ENCODE measurements at places on chromosomes 4 and X.

- DNase-seq = no peak
Measured at GRCh38 chr4:19317377-19317776, 934.3 kb upstream of the SLIT2 start.

GRCh38 chrX:46953137-46953527, 40.9 kb downstream of the JADE3 start:
- DNase-seq = no peak

- no peak for DNase-seq
Measured at GRCh38 chr4:7160951-7161440, 31.3 kb upstream of the SORCS2 start.

DNA sequence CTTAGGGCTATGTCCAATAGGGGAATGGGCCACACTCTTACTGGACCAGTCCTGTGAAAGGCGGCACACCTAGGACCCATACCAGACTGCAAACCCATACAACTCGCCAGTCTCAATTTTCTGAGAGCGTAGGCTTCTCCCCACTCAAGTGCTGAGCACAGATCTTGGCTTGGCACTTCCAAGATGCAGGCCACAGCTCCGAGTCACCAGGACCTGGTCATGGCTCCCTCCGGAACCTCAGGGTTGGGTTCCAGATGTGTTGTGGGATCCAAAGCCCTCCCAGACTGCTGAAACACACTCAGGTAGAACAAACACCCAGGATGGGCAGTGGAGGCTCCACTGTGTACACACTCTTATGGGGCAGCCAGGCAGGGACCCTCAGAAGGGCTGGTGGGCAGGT, 103.3 kb downstream of the TMEM144 start:
- no peak for DNase-seq

GRCh38 chr4:66572949-66573348, 902.7 kb upstream of the EPHA5 start:
- peak; percentile 32 for DNase-seq

DNA sequence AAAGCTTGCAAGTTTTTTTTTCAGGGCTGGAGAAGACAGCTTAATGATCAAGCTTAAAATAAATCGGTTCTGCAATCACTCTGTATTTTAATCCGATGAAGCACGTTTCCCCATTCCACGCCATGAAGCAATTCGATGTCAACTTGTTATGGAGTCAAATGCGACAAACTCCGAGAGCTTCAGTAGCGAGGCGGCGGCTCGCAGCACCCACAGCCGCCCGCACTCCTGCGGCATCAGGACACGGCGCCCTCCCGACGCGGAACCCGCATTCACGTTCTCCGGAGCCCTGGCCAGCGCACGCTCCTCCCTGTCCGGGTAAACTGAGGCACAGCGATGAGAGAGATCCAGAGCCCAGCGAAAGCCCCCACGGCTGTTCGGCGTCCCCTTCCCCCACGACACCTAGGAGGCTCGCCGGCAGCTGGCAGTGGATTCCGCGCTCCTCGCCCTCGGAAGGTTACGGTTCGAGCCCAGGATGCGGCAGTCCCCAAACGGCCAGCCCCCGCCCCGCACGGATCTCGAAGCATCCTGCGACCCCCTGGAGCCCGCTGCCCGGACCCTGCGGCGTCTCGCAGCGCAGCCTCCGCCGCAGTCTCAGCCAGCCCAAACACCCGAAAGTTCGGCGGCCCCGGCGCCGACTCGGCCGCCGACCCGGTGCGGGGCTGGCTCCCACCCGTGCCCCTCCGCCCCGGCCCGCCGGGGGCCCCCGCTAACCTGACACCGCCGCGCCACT, 507 bp downstream of the MFAP3L start:
- no peak for DNase-seq

GRCh38 chr4:139515531-139515958, 40.5 kb downstream of the SETD7 start:
- DNase-seq = no peak

DNA sequence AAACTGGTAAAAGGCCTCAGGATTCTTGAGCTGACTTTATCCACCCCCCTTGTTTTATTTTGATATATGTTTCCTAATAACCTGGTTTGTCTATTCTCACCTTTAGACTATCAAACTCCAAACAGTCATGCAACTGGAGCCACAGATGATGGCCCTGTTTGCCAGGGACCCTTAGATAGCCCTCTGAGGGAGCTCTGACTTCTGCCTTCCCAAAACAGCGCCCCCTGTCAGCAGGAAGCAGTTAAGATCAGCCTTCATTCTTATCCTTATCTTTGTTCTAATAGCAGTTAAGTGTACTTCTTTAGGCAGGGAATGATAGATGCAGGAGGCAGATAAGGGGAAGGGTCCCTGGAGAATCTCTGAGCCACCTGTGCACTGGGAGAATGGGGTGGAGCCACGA, 27.5 kb upstream of the CXCL13 start:
- no peak for DNase-seq
